ENCODE measurements at places on chromosomes 16 and 17.
A peak's percentile ranks its signal among the peaks of the same experiment; 100 is the strongest.

GRCh38 chr17:77571155-77571981 lies 387.1 kb upstream of the TNRC6C start:
- no peak for DNase-seq

GRCh38 chr17:15654886-15655561 lies 29.1 kb downstream of the TRIM16 start:
- DNase-seq = no peak

- DNase-seq = no peak
Observed at GRCh38 chr17:62052765-62053338, 12.2 kb downstream of the MED13 start.

DNA sequence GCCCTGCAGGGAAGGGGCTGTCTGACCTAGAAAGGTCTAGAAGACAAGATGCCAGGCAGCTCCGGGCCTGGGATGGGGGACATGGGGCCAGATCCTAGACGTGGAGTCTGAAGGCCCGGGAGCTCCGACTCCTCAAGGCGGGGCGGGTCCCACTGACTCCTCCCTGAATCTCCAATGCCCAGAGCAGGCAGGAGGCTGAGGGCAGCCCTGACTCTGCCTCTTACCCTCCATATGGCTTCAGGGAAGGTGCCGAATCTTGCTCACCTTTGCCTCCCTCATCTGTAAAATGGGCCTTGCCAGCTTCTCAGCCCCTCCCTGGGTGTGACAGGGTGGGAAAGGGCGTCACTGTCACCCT lies 14.8 kb downstream of the VASN start:
- DNase-seq = no peak

DNA sequence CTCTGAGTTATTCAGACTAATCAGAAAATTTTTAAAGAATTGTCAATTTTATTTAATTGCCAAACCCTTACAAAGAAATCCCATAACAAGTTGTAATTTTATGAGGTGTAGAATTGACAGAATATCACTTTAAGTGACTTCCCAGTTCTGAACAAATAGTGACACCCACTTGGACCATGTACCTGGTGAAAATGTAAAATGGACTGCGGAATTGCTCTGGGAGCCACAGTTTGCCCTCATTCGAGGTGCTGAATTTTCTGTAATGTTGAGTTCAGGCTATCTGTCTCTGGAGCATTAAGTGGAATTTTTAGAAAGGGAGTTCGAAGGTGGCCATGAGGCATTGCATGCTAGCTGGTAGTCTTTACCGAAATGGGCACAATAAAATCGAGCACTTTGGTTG lies 5.1 kb downstream of the GNAO1 start:
- DNase-seq = no peak

DNA sequence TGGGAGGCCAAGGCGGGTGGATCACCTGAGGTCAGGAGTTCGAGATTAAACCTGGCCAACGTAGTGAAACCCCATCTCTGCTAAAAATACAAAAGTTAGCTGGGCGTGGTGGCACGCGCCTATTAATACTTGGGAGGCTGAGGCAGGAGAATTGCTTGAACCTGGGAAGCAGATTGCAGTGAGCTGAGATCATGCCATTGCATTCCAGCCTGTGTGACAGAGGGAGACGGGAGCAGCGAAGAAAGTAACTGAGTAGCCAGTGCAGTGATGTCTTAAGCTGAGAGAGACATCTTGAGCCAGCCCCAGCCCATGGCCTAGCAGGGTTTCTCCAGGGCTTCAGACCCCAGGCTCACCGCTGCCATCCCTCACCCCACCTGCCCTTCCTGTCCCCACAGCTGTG lies 9.8 kb upstream of the SMIM5 start:
- DNase-seq = no peak

GRCh38 chr17:28519236-28519635 lies 13.1 kb downstream of the FOXN1 start:
- no peak for DNase-seq

- DNase-seq = no peak
Observed at GRCh38 chr17:34226011-34226743, 28.9 kb upstream of the CCL2 start.

- no peak for DNase-seq
Observed at GRCh38 chr16:70534971-70535370, 11.4 kb downstream of the SF3B3 start.

- no peak for DNase-seq
Observed at GRCh38 chr16:84268291-84269040, 26.2 kb upstream of the WFDC1 start.

GRCh38 chr17:79633993-79634813 lies 23.4 kb upstream of the RBFOX3 start:
- DNase-seq = peak; percentile 11

GRCh38 chr16:50395763-50396710 lies 27.2 kb upstream of the BRD7 start:
- no peak for DNase-seq

GRCh38 chr16:6081320-6081976 lies 983.9 kb upstream of the EEF2KMT start:
- no peak for DNase-seq

GRCh38 chr17:51926448-51926847 lies 232.1 kb downstream of the CA10 start:
- DNase-seq = no peak

- no peak for DNase-seq
Observed at GRCh38 chr16:57462978-57463362, 491 bp downstream of the POLR2C start.

GRCh38 chr16:86073103-86073625 lies 174.2 kb downstream of the IRF8 start:
- no peak for DNase-seq

- peak; percentile 53 for DNase-seq
Observed at GRCh38 chr16:918741-919657, 51.8 kb downstream of the LMF1 start.

DNA sequence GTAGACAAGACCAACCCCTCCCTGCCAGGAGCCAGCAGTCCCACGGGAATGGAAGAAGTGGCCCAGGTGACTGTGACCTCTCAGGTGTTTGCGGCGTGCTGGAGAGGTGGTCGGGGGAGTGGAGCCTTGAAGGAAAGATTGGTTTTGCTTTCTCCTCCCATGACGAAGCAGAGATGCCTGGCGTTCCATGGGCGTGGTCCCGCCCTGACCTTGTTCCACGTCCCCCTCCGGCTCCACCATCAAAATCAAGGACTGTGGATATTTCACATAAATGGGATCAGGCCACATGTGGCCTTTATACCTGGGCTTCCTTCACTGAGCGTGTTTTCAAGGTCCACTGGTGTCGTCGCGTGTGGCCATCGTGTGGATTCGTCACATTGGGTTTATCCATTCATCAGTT lies 270.6 kb upstream of the TNRC6C start:
- no peak for DNase-seq

- no peak for DNase-seq
Observed at GRCh38 chr17:1847191-1847590, 17.4 kb downstream of the RPA1 start.

GRCh38 chr16:73794994-73795393 lies 501.6 kb upstream of the PSMD7 start:
- no peak for DNase-seq

DNA sequence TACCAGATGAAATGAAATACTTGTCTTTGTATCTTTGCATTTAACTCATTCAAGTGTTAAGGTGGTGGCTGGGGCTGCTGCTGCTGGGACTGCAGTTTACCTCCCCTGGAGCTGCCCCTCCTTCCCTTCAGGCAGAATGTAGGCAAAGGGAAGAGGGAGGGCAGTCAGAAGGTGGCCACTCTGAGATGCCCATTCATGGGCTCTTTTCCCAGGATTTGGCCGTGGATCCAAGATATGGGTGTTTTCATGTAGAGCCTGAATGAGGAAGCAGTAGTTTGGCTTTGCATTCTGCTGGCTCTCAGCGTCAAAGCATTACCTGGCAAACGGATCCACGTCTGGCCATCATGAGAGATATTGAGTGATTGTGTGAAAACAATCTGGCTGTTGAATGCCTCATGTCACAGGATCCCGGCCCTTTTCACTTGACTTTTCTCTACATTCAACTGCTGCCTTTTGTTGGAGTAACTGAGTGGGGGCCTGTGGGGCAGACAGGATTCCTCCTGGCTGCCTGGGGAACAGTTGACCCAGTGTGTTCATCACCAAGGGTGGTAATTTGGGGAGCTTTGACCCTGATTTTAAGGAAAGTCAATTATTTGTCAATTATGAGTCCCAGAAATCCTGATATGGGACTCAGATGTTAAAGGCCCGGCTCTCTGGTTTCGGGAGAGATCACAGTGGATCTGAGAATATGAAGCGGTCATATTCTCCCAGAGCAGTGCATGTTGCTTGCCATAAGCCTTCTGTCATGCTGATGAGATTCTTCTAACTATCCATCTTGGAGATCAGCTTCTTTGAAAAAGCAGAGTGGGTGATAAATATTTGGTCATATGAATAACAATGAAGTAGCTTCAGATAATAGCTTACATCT lies 236.8 kb downstream of the IRX3 start:
- DNase-seq = no peak

GRCh38 chr17:1137465-1137894 lies 42.3 kb downstream of the ABR start:
- DNase-seq = no peak

GRCh38 chr17:62614142-62614541 lies 13.3 kb upstream of the MRC2 start:
- peak; percentile 12 for DNase-seq

GRCh38 chr17:59683283-59683682 lies 23.9 kb downstream of the PTRH2 start:
- no peak for DNase-seq

DNA sequence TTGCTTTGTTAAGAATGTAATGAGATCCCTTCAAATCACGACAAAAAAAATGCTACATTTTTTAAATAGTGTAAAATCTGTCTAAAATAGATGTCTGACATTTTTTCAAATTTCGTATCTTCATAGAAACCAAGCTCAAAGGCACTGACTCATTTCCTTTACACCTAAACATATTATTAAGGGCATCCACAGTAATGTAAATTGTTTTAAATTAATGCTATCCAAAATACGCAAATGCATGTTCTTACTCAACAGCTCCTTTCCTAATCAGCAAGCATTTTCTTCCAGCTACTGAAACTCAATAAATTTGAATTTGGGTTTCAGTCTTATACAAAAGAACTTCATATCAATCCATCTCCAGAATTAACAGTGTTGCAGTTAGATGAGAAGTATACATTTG lies 4.3 kb downstream of the C16orf87 start:
- DNase-seq = no peak

DNA sequence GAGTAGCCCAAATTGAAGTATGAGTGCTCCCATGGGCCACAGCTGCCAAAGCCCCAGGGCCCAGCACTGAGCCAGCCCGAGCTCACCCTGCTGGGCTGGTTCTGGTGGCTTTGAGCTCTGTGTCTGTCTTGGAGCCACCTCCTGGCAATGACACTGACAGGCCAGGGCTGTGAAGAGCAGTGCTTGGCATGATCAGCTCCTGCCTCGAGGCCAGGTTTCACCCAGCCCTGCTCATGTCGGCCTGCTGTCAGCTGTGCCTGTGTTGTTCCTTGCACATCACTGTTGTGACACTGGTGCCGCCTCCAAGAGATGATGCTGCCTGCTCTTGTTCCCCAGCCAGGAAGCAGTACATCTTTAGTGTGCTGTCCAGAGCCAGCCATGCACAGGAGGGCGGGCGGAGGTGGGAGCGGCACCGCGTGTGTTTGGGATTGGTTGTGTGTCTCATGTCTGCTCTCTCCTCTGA lies 26.0 kb downstream of the PLD6 start:
- no peak for DNase-seq

DNA sequence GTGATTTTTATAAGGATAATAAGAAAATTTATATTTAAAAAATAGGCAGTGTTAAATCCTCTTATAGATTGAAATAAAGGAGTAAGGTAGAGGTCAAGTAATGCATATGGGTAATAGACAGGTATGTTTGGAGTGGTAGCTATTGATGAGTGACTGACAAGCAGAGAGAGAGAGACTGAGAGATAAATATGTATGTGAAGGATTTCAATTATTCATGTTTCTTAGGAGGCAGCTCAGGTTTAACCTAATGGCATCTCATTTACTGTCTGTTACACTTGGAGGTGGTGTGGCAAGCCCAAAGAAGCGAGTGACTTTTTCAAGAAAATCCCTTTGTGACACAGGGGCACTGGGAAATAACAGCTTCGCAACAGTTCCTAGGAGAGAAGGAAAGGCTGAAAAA lies 120.2 kb downstream of the KIF2B start:
- no peak for DNase-seq

DNA sequence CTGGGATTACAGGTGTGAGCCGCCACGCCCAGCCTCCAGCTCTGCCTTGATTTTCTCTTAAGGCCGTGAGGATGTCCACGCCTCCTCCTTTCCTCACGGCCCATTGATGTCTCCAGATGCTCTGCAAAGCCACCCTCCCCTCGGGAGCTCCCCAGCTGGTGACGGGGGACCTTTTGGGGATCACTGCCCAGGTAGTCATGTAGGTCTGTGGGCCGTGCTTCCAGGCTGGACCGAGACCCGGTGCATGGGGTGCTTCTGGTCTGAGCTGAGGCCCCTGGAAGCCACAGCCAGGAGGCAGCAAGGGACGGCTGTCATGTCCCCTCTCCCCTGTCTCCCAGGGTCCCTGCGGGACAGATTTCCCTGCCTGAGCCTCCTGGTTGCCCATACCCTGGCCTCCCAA lies 277.8 kb downstream of the SEC14L1 start:
- DNase-seq = no peak

GRCh38 chr17:6592173-6592572 lies 35.8 kb upstream of the PITPNM3 start:
- DNase-seq = no peak

DNA sequence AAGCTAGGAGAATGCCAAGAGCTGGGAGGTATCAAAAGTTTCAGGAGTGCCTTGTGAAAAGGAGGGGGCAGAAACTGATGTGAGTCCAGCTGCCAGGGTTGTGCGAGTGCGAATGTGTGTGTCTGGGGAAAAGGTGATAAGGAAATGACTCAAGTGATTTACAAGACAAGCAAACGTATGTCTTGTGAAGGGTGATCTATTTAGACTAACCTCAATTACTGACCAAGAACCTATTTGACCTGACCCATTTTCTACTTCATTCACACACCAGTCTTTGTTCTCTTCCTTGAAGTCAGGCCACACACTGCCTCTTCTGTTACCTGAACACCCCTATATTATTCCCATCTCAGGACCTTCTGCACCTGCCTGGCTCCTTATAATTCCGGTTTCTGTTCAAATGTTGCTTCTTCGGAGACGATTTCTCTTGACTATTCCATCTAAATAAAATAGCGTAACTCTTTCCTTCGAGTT lies 1.0 kb downstream of the GDE1 start:
- no peak for DNase-seq

Measured in right lobe of liver (tissue), 6 donors.